ENCODE measurements at places on chromosomes 5 and 9.

GRCh38 chr5:113156271-113156877 lies 179.8 kb downstream of the DCP2 start:
- DNase-seq, result no peak

DNA sequence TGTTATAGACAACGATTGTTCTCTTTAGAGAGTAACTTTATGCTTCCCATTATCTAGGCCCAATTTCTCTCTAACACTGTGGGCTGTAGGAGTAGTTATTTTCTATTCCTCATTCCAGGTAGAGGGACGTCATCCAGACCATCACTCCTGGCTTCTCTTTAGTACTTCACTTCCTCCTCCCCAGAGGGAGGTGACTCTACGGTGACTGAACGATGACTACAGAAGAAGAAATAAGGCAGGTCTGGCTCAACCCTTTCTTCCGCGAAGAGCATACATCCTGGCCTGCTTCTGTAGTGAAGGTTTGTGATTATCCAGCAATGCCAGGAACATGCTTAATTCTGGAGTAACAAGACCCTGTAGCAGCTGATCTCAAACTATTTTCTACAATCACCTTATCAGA lies 50.8 kb downstream of the HMGCR start:
- no peak for DNase-seq

- no peak for DNase-seq
These were observed 17.0 kb upstream of the RPS23 start for GRCh38 chr5:82295144-82295543.

GRCh38 chr5:89437450-89438435 lies 554.8 kb upstream of the MEF2C start:
- peak; percentile 76 for DNase-seq

DNA sequence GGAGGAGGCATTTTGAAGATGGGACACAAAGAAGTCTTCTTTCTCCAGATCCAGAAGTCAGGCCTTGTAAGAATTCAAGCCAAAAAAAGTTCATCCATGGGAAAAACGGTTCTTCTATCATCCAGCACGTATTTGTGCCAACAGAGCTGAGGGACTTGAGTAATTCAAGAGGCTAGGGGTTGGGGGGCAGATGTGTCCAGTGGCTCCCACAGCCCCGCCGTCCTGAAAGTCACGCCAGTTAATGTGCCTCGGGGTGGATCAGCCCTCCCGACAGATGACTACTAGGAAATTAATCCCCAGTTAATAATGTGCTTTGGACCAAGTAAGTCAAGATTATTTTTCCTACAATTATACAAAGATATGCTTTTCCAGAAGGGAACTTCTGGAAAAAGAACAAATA lies 23.4 kb downstream of the NREP start:
- DNase-seq, result no peak

- DNase-seq, result no peak
These were observed 103.4 kb downstream of the MED10 start for GRCh38 chr5:6274846-6275543.

DNA sequence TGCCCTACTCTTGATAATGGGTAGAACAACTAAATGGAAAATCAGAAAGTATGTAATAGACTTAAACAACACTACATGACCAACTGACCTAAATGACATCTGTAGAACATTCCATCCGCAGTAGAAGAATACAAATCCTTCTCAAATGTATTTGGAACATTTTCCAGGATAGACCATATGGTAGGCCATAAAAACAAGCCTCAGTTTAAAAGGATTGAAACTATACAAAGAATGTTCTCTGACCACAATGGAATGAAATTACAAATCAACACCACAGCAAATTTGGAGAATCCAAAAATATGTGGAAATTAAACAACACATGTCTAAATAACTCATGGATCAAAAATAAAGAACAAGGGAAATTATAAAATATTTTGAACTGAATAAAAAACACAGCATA lies 189.2 kb downstream of the NDUFS4 start:
- no peak for DNase-seq

DNA sequence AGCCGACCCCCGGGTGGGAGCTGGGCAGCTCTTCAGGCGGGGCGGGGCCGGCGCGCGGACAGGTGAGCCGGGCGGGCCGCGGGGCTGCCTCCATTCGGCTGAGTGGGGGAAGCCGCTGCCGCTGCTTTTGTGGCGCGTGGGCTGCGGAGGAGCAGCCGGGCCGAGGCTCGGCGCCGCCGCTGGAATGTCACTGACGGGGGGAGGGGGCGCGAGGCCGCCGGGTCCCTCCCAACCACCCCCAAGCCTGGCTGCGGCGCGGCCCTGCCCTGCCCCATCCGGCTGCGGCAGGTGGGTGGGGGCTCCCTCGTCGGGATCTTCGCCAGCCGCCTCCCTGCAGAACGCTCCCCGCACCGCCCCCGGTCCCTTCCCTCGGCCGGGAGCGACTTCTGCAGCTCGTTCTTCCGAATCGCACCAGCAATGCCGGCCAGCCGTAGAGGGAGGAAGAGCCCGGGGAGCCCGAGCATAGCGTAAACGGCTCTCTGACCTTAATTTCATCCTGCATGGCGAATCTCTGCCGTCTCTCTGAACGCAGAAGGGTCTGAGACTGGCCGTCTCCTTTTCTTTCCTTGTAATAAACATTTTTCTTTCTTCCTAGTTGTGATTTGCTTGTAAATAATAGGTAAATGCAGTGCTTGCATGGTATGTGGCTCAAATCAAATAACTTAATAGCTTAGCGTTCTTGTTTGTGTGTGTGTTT lies 505 bp downstream of the SPTAN1 start:
- no peak for DNase-seq

GRCh38 chr5:111680737-111681413 lies 76.1 kb downstream of the NREP start:
- peak; percentile 98 for DNase-seq

GRCh38 chr5:174315871-174316270 lies 270.4 kb downstream of the NSG2 start:
- no peak for DNase-seq

GRCh38 chr5:20694121-20694520 lies 706.1 kb upstream of the CDH18 start:
- DNase-seq, result no peak

DNA sequence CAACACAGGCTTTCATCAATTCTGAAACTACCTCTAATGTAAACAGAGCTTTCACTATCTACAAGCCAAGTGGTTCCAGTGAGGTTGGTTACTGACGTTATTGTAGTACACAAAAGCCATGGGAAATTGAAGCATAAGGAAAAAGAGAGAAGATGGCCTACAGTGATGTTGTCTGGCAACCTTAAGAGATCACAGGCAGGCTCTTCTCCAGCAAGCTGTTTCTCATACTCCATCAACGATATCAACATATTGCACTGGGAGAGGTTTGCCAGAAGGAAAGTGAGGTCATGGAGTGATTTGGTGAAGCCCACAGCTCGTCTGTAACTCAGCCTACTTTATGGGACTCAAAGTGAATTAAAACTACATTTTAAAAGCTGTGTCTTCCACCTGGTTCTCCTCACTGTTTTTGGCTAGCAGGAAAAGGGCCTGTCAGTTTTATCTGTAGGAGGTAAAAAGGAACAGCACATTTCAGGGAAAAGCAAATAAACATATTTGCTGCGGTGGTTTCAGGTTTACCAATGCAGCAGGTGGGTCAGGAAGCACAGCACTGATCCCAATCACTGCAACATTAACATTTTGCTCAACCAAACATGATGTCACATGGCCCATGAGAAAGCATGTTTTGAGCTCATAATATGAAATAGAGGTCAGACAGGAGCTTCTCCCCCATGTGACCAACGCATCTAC lies 72.9 kb downstream of the ARSB start:
- no peak for DNase-seq

GRCh38 chr5:124574521-124575436 lies 171.7 kb downstream of the ZNF608 start:
- DNase-seq, result no peak

- no peak for DNase-seq
These were observed 24.4 kb downstream of the CAMK4 start for GRCh38 chr5:111248571-111248970.

- peak; percentile 83 for DNase-seq
These were observed 54.5 kb downstream of the GALNT12 start for GRCh38 chr9:98861781-98862504.

DNA sequence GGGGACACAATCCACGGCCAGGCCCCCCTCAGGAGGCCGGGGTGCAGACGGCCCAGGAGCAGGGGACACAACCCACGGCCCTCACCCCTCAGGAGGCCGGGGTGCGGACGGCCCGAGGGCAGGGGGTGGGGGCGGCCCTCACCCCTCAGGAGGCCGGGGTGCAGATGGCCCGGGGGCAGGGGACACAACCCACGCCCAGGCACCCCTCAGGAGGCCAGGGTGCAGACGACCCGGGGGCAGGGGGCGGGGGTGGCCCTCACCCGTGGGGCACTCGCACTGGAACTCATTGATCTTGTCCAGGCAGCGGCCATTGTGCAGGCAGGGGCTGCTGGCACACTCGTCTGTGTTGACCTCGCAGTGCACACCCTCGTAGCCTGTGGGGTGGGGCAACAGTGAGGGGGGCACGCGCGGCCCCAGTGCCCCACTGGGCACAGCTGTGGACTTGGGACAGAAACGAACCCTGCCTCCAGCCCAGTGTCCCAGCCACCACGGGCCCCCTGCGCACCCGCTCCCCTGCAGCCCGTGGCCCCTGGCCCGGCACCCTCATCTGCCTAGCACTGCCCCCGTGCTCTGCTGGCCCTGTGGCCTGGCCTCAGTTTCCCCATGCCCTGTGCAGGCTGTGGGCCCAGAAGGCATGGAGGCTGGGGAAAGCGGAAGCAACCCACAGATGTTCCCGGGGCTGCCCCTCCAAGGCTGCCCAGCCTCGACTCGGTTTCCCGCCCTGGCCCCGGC lies 28.7 kb downstream of the NOTCH1 start:
- DNase-seq, result no peak

GRCh38 chr9:68832861-68833518 lies 128.0 kb downstream of the PIP5K1B start:
- no peak for DNase-seq

GRCh38 chr9:16982780-16983310 lies 112.4 kb upstream of the BNC2 start:
- DNase-seq, result no peak

DNA sequence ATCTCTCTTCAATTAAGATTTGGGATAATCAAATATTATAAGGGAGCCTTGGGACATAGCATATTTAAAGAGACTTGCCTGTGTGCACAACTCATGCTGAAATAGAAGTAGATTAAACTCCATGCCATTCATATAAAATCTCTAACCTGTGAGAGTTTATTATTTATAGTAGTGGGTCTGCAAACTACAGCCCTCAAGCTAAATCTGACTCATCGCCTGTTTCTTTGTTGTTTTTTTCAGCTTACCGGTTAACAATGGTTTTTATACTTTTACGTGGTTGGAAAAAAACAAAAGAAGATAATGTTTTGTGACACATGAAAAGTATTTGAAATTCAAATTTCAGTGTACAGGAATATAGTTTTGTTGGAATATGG lies 61.9 kb upstream of the GHR start:
- no peak for DNase-seq

- DNase-seq, result no peak
These were observed 62.0 kb downstream of the DROSHA start for GRCh38 chr5:31469886-31470285.

Measured in renal cortical epithelial cell (primary cell).